CD4-positive, alpha-beta T cell treated with Interleukin-21 for 1 hour (primary cell): ENCODE measurements at places on chromosomes 3 and 15.

DNA sequence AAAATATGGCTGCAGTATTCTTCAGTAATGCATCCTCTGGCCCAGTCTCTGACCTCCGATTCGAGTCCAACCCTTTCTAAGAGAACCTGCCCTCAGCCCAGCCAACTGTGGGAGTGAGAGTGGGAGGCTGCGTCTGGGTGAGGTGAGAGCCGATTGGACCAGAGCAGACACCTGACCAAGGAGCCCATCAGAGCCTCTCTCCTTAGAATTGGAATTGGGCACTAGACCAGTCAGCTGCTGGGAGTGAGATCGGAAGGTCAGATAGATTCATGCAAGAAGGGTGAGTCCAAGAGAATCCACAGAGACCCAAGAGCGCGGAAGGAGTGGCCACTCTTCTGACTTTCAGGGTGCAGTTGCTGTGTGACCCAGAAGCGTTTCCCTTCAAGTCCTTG lies 10.2 kb downstream of the RASL12 start:
- no peak for DNase-seq

DNA sequence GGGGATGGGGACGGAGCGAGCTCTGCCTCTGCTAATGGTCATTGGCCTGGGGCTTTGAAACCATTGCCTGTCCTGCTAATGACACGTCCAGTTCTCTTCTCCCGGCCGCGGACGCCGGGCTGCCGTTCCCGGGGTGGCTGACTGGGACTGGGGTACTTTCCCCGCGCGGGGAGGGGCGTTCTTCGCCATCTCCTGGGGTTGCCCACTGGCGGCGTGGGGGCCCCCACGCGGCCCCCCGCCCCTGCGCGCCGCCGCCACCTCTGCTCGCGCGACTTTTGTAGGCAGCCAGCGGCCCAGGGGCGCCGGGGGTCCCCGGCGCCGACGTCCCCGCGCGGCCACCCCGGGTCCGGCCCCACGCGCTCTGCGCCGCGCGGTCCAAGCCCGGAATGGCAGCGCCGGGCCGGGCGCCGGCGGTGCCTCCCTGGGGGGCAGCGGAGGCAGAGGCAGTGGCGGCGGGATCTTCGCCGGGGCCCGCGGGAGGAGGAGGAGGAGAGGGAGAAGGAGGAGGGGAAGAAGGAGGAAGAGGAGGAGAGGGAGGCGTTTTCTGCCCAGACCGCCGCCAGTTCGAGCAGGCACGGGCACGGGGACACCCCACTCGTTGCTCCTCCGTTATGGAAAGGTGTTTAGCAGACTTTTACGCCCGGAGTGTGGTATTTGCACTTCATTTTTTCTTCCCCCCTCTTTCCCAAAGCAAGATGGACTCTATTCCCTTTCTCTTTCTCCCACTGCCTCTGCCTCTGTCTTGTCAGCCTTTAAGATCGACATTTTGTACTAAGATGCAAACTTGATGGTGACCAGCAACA lies 2.3 kb downstream of the BBX start:
- DNase-seq, result peak; percentile 63

- no peak for DNase-seq
Observed at GRCh38 chr3:41482134-41482533, 282.8 kb downstream of the CTNNB1 start.

DNA sequence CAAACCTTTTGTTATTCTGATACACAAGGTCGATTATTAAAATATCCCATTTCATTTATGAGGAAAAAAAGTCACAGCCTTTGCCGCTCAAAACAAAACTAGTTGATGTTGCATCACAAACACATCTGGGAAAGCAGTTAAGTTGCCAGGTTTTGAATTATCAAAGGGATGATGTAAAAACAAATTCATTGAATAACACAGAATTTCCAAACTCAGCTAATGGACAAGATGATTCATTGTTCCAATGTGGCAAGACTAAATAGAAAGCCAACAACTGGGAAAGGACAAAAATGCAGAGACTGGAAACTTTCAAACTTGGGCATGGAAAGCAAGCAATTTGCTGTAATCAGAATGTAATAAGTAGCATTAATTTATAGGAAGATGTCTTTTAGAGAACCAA lies 610.0 kb upstream of the ZNF385D start:
- DNase-seq, result no peak

- DNase-seq, result peak; percentile 41
Observed at GRCh38 chr3:134249935-134250716, 533 bp downstream of the RYK start.

GRCh38 chr3:131756405-131756804 lies 253.6 kb upstream of the MRPL3 start:
- DNase-seq, result no peak

GRCh38 chr15:52243697-52244555 lies 51.7 kb downstream of the MYO5C start:
- DNase-seq, result no peak

GRCh38 chr3:78337801-78338211 lies 1297.9 kb downstream of the ROBO2 start:
- no peak for DNase-seq

DNA sequence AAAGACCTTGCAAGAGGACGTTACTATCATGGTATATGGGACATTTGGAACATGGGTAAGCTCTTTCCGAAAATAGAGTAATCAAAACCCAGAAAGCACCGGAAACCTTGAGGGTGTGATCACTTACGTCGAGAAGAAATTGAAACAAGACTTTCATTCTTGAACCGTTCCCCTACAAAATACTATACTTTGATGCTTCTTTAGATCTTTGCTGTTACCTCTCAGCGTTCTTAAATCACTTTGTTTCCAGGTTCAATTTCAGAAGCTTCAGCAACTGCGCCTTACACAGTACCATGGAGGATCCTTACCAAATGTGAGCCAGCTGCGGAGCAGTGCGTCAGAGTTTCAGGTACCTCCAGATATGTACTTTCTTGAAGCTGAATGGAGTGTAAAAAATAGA lies 10.1 kb downstream of the CRTC3 start:
- peak; percentile 66 for DNase-seq

GRCh38 chr15:89656116-89656815 lies 999 bp upstream of the KIF7 start:
- DNase-seq, result no peak

DNA sequence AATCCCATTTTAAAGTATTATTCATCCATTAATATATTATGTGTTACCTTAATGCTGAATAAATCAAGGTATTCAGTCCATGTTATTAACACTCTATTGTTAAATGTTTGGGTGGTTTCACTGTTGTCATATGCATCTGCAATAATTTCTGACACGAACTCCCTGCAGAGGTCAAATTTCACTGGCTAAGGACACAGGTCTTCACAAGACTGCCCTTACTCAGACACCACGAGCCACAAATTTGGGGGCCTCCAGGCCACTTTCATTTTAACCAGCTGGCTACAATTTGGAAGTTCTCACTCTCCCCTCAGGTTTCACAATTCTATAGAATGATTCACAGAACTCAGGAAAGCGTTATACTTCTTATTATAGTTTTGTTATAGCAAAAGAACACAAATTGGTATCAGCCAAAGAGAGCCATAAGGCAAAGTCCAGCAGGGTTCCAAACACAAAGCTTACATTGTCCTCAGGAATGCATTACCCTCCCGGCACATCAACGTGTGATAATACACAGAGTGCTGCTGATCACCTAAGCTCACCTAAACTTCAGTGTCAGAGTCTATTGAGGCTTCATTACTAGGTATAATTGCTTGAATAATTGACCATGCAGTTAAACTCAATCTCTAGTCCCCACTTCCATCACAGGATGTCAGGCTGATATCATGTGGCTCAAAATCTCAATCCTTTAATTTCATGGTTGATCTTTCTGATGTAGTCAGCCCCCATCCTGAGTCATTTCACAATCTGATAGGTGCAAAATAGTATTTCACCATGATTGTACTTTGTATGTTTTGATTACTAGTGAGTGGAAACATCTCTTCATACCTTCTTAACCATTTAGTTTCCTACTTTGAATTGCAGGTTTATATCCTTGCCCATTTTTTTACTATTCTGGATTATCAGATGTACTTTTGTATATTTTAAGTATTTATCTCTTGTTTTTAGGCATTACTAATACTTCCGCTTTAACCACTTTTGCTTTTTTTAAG lies 441.4 kb upstream of the AGTR1 start:
- no peak for DNase-seq

DNA sequence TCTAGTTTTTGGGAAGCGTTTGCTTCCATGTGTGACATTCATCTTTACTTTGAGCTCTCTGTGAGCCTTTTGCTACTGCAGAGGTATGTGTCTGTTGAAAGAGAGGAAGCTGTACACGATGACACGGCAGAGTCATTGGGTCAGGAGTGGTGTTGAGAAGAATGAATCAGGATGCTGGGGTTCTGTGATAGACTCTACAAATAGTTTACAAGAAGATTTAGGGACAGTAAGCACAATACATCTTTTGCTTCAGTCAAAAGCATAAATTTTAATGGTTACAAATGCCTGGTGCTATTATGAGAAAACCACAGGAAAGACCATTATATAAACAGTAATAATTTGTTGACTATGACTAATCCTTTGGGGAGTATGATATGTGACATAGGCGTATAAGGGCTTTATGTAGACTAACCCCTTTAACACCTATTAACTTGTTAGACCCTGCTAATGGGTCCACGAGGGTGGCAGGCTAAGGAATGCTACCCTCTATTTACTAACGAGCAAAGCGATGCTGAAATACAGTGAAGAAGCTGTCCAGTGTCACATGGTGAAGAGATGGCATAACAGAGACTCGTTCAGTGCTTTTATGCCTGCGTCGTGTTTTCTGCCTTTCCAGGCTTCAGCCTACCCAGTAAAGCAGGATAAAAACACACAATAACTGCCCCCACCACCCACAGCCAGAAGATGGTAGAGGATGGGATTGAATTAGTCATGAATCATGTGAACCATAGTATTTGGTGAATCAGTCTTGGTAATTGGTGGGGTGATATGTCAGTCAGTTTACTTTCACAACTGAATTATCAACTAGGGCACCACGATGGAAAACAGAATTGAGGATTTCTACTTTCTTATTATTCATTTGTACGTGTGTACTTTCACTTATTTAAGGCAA lies 118.8 kb downstream of the LPP start:
- no peak for DNase-seq

GRCh38 chr3:196186651-196187573 lies 24.3 kb downstream of the ZDHHC19 start:
- DNase-seq, result peak; percentile 39

DNA sequence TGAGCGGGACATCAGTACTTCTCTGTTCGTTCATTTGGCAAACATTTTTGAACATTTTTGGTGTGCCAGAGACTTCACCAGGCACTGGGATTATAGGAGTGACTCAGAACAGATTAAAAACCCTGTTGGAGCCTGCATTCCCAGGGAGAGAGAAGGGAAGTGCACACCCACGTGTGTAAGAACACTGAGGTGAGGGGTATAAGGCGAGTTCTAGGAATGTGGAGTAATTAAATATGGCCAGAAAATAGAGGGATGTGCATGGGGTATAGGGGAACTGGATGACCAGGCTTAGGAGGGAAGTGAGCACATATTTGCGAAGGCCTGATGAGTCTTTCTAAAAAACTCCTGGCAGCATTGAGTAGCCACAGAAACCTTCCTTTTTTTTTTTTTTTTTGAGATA lies 401.2 kb upstream of the C2CD4B start:
- DNase-seq, result no peak

DNA sequence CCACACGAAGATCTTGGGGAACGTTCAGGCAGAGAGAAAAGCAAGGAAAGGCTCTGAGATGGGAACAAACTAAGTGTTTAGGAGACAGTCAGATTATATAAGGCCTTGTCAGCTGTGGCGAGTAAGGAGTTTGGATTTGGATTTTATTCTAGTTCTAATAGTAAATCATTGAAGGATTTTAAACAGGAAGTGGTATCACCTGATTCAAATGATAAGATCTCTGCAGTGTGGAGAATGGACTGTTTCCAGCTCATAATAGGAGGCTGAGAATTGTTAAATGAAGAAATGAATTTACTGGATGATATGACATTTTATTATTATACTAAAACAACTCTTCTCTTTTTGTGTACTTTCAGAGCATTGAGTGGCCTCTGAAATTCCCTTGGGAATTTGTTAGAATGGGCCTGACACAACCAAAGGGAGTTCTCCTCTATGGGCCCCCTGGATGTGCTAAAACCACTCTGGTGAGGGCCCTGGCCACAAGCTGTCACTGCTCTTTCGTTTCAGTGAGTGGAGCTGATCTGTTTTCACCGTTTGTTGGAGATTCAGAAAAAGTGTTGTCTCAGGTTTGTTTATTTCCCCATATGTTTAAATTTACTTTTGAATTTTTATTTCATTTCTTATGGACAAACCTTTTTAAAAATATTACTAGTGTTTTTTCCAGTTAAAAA lies 36.0 kb upstream of the GATM start:
- DNase-seq, result no peak

- no peak for DNase-seq
Observed at GRCh38 chr15:35436422-35436821, 109.5 kb downstream of the DPH6 start.

DNA sequence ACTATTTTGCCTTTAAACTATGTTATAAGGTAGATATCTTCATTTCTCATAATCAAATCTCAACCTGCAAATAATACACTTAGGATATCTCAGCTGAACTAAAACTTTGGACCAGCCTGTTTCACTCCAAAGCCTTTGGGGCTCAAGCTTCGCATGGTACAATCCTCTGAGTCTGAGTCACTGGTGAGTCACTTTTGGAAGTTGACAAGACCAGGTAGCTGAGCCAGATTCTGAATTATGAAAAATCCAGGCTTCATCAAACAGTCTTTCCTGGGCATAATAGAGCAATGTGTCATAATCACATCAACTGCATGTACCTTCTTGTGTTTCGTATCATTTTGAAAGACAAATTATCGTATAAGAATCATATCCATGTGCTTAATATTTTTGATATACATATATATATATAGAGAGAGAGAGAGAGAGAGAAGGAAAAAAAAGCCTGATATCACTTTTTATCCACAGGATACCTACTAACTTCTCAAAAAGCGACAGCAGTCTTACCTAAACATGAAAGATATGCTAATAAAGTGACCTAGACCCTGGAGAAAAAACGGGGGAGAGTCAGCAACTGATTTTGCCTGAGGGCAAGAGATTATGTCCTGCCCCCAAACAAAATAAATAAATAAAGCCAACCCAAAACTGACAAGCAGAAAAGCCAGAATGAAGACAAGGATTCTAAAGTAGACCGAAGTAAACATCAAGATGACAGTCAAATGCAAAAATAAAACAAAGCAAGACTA lies 263.9 kb upstream of the TGFBR2 start:
- DNase-seq, result no peak

DNA sequence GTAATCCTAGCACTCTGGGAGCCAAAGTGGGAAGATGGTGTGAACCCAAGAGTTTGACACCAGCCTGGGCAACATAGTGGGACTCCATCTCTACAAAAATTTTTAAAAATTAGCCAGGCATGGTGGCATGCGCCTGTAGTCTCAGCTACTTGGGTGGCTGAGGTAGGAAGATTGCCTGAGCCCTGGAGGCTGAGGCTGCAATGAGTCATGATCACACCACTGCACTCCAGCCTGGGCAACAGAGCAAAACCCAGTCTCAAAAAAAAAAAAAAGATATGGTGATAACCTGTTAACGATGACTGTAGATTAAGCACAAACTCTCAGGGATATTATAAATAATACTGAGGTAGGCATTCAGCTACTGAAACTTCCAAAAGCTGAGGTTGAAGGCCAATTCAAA lies 107.5 kb downstream of the SLC49A4 start:
- no peak for DNase-seq

GRCh38 chr3:159781867-159782266 lies 206.8 kb upstream of the IL12A start:
- no peak for DNase-seq

- no peak for DNase-seq
Observed at GRCh38 chr3:165839296-165840076, 2.3 kb upstream of the BCHE start.
